ENCODE measurements at places on chromosomes 3 and 15.

DNA sequence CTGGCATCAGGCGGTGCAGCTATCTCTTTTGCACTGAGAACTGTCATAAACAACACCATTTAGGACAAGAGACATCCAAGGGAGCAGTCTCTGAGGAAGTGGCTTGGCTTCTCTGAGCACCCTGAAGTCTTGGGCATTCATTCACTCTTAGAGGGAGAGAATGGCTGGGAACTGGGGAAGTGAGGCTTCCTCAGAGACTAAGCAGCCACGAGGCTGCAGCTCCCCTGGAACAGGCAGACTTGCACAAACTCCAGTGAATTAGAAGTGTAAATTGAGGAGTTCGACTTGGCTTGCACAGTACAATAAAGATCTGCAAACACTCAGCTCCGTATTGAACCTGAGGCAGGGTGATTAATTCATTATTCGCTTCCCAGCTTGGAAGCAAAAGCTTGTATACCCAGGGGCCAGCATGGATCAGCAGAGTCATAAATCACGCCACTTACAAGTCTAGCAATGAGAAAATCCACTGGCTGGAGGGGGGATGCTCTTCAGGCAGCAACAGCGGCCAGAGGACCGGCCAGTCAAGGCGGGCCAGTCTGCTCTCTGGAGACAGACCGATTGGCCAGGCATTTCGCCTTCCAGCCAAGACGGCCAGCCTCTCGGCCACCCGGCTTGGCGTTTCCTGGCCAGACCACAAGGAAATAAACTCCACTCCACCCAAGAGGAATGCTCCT is 118.8 kb upstream of the ADPGK start:
- no peak for DNase-seq

- DNase-seq, result no peak
These were observed 1.0 kb downstream of the COPS2 start for GRCh38 chr15:49154359-49154758.

DNA sequence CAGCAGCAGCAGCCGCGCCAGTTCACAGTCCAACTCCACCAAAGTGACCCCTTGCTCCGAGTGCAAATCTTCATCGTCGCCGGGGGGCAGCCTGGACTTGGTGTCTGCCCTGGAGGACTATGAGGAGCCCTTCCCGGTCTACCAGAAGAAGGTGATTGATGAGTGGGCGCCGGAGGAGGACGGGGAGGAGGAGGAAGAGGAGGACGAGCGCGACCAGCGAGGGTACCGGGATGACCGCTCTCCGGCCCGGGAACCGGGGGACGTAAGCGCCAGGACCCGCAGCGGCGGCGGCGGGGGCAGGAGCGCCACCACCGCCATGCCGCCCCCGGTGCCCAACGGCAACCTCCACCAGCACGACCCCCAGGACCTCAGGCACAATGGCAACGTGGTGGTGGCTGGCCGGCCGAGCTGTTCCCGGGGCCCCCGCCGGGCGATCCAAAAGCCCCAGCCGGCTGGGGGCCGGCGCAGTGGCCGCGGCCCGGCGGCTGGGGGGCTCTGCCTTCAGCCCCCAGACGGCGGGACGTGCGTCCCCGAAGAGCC is 224.1 kb upstream of the IL12A start:
- no peak for DNase-seq

GRCh38 chr3:164194842-164195241 is 883.5 kb downstream of the SI start:
- no peak for DNase-seq

- DNase-seq, result no peak
These were observed at the start of gene NR1I2 for GRCh38 chr3:119781330-119782198. Gene NR1I2, plus strand, starts transcription at chr3:119782101.

DNA sequence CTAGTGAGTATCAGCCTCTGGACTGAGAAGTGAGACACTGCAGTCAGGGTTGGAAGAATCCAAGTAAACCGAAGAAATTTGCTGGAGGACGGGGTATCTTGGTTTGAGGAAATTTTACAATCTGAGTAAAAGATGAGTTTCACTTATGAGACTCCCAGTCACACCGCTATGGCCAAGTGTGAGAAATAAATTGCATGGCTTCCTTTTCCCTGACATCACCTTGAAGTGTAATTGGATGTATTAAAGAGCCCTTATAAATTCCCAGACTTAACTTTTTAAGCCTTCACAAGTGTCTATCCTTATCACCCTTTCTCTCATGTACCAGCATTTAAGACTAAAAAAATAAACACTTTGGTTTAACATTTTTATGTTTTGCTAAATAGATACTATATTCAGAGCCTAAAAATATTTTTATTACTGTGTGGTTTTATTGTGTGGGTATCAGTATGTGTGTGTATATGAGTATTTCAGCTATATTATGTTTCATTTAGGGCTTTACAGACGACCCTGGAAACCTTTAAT is 23.8 kb downstream of the USP3 start:
- DNase-seq, result no peak

GRCh38 chr3:150371741-150372254 is 36.3 kb upstream of the TSC22D2 start:
- DNase-seq, result no peak

GRCh38 chr15:33095641-33096040 is 98.9 kb downstream of the FMN1 start:
- DNase-seq, result no peak

DNA sequence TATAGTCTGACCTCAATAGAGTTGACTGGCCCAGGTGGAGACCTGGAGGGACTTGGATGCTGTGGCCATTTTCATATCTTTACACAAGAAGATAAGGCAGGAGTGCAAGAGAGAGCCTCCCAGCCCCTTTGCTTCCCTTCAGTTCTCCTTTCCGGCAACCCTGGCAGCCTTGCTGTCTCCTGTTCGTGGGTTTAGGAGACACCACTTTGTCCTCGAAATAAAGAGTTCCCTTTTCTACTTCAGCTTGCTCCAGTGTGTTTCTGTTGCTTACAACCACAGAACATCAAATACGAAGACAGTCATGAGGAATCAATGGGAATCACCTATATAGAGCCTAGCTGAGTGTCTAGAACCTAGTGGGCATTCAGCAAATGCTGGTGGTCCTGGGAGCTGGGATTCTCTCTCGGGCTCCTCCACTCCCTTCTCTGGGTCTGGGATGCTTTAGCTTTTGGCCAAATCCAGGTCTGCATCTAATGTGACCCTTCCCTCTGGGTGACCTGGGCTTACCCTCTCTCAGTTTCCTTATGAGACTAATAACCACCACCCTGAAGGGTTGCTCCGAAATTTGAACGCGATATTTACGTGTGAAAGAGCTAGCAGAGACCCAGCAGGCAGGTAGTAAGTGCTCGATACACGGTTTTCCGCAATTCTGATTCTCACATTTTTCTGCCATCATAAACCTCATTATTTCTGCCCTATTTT is 44.5 kb downstream of the PCSK6 start:
- no peak for DNase-seq

GRCh38 chr3:151562891-151563290 is 102.0 kb upstream of the IGSF10 start:
- DNase-seq, result no peak

DNA sequence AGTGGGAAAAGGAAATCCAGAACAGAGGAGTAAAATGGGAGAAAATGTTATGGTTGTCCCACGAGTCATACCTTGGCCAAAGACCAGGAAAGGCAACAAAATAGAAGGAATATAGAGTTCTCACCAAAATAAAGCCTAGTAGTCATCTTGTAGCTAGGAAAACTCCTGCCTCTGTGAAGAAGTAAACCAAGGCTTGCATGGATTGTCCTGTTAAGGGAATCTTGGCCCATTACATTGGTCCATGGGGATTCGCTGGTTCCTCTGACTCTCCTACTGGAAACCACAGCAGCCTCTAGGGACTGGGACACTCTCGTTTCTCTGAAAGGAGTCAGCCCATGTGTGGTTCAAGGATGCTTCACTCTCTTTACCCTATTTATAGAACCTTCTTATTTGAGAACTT is 62.9 kb upstream of the FNDC3B start:
- DNase-seq, result no peak

- DNase-seq, result no peak
These were observed 287.6 kb upstream of the C2CD4B start for GRCh38 chr15:62452667-62453066.

GRCh38 chr3:104176706-104177105 is 1190.0 kb upstream of the ALCAM start:
- DNase-seq, result no peak

DNA sequence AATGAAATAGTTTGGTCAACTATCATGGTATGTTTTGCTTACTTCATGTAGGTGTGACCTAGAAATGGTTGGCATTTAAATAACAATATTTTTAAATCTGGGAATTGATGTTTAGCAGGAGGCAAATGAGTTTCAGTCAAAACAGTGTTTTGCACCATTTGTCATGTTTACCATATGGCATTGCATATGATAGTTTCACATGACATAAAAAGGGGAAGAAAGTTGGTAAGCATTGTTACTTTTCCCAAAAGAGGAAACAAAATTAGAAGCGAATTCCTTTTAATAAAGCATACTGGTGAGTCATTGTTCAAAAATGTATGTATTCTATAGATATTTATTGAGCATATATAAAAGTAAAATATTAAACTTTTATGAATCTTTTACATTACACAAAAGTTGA is 2.3 kb downstream of the RNF13 start:
- no peak for DNase-seq

DNA sequence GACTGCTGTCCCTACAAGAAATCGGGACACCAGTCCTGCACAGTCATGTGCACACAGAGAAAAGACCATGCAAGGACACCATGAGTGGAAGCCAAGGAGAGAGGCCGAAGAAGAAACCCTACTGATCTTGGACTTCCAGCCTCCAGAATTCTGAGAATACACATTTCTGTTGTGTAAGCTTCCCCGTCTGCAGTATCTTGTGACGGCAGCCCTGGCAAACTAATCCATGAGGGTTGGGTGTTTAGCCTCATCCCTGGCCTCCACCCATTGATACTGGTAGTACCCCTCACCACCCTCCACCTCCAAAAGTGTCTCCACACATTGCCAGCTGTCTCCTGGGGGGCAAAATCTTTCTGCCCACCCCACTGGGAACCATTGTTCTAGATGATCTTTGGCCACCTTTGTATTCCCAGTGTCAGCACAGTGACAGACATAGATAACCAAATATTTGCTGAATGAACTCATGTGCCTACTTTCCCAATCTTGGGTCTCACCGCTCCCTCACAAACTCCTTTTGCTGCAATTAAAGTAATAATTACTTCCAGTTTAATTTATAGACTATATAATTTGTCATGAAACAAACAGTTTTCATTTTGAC is 83.8 kb downstream of the RAD18 start:
- DNase-seq, result no peak

GRCh38 chr3:40304352-40304751 is 5.2 kb upstream of the EIF1B start:
- no peak for DNase-seq

DNA sequence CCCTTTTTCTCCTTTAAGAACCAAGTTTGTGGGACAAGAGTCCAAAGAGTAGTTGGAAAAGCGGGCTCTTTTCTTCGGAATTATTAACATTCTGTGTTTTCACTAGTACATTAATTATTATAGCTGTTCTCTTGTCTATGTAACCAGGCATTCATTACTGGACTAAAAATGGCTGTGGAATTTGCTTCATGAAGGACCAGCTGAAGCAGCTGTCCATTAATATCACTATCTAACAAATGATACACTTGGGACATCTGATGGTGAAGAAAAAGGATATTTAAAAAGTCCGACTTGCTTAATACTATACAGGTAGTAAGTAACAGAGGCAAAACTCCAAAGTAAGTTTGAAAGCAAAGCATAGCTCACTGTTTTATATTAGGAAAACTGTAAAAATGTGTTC is 728.9 kb upstream of the DPPA4 start:
- DNase-seq, result no peak

GRCh38 chr3:183536238-183536880 is 19.1 kb downstream of the KLHL6 start:
- DNase-seq, result no peak

DNA sequence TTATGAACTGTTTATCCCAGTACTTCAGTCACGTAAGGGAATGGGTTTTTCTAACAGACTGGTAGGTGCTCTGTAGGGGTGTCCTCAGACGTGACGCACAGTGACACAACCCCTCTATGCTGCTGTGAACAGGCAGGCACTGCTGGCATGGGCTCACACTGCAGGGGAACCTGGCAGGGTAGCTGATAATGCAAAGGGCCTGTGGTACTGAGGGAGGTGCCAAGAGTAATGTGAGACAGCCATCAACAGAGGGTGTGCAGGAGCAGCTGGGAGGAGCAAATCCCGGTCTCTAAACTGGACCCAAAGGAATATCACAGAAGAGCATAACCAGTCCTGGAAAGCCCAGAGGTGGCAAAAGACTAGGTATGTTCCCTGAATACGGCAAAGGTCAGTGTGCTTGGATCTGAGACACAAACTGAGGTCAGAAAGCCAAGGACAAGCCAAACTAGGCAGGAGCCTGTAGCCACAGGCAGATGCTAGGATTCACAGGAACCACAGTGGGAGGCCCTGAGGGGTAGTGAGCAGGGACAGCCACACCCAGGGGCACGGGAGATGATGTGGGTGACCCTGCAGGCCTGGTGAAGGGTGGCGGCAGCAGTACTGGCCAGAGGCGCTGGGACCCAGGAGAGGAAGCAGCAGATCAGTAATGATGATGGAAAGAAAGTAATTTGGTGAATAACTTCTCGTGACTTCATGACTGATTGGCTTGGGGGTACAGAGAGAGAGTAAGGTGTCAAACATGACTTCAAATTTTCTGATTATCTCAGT is 248.1 kb upstream of the CHRNA7 start:
- no peak for DNase-seq

DNA sequence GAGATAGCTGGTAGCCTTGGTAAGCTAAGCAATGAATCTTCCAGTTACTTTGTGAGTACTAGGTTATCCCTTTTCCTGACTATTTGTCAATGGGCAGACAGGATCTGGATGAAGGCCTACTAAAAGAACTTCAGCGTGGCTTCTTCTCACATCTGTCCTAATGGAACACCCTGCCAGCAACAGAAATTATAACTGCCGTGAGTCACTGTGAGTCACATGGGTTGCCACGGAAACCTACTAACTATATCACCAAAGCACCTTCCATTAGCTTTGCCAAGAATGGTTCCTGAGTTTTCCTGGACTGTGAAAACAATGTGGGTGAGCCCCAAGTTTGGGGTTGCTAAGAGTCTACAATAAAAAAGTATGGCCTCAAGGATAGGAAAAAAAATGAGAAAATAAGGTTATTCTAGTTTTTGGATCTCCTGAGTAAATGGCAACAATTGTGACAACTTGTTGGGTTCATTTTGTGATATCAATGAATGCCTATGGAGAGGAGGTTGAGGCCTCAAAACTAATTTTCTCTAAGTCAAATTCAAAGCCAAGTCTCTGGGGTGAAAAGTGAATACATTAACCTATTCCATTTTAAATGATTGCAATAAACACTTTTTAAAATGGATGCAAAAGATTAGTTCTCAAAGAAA is 195.1 kb upstream of the ICE2 start:
- DNase-seq, result peak; percentile 19

DNA sequence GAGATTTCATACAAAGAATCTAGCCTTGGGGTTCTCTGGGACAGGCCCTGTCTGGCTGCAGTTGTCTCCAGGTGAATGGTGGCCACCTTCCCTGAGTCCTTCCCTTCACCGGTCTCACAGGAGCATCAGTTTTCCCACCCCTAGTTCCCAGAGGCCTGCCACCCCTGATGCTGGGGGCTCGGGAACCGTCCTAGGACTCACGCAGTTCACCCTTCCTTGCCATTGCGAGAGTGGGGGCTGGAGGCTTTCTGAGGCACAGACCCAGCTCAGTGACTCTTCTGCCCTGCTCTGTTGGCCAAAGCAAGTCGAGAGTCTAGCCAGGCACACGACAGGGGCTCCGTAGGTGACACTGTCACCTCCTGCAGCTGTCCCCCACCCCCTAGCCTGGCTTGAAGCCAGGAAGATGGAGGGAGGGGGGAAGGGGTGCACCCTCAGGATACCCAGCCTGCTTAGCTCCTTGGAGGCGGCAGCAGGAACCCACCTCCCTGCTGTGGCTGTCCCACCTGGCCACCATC is 130.3 kb downstream of the NUP210 start:
- no peak for DNase-seq

GRCh38 chr3:64945171-64945729 is 257.4 kb upstream of the ADAMTS9 start:
- DNase-seq, result no peak
